ENCODE measurements at places on chromosomes 1 and 21.

GRCh38 chr1:203340112-203340790, 10.7 kb downstream of the FMOD start:
- DNase-seq = no peak

- no peak for DNase-seq
These were observed 11.5 kb downstream of the TEX46 start for GRCh38 chr1:23004112-23004511.

GRCh38 chr1:116485976-116486375, 84.8 kb downstream of the CD58 start:
- DNase-seq = no peak

GRCh38 chr1:36093929-36094328, 5.2 kb downstream of the ADPRS start:
- no peak for DNase-seq

DNA sequence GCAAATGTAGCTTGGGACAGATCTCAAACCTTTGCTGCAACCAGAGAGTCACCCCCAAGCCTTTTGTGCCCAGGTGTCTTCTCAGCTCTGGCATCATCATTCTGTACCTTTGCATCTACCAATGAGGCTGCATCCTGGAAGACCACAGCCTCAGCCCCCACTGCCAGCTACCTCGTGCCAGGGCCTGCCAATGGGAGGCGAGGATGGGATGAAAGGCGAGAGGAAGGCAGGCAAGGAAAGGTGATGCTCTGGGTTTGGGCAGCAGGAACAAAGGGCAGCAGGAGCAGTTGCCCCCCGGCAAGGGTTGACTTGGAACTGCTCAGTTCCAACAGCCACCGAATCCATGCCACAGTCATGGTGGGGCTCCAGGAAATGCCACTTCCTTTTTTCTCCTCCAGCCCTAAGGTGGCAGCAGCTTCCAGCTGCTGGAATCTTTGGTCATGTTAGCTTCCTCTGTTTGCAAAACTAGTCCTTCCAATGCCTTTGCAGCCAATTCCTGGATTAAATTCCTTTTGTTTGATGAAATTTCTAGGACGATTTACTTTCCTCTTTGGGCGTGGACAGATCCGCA, 651.6 kb downstream of the NPHP4 start:
- DNase-seq = no peak

GRCh38 chr1:200971955-200972711, 51.4 kb downstream of the KIF21B start:
- no peak for DNase-seq

DNA sequence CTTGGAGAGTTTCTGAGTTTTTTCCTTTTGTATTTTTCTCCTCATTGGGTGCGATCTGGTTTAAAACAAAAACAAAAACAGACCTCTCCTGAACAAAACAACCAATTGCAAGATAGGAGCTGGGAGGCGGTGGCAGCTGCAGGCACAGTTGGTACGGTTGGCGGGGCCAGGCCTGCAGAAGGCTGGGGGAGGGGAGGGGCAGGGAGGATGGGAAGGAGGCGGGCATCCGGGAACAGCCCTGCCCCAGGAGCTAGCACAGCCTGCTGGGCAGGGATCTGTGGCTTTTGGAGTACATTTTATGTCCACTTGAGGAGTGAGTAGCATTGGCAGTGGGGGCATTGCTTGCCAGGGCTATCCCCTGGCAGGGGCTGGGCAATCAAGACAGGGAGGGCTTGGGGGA, 5.2 kb downstream of the CAPN9 start:
- no peak for DNase-seq

DNA sequence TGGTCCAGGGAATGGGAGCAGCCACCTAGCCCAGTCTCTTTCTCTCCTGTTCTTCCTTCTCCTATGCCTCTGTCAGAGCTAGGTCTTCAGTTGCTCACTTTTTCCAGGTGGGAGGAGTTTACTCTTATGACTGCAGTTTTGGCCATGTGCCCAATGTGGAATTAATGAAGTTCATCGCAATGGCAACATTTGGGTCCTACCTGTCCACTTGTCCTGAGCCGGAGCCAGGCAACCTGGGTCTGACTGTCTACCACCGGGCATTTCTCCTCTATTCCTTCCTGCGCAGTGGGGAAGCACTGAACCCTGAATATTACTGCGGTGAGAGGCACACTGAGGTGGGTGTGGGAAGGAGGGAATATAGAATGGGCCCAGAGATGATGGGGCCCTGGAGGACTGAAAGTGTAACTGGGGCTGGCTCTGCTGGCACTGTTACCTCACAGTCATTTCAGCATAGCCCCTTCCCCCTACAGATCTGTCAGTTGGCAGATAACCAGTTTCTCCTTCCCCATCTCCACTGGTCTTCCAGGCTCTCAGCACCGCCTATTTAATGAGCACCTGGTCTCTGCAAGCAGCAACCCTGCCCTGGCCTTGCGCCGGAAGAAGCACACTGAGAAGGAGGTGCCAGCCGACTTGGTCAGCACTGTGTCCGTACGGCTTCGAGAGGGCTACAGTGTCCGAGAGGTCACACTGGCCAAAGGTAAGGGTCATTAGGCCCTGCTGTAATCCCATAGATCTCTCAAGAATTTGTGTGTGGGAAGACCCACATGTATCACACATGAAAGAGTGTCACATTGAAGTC, 30.1 kb downstream of the SZT2 start:
- DNase-seq = no peak

DNA sequence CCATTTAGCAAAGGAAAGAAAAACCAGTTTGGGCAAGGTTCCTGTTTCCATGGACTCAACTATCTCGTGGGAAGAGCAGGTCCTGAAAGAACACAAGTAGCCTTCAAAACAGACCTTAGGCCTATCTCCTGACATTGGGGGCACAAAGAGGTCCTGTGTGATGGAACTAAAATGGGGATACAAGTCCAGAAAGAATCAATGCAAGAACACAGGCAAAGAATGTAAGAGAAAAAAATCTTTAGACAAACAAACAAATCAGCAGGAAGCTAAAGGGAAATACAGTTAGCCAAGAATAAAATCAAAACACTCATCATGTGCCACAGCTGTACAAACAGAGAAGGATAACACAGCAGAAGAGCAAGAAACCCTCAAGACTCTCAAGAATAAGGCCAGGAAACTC, 28.2 kb downstream of the SLC30A10 start:
- no peak for DNase-seq

DNA sequence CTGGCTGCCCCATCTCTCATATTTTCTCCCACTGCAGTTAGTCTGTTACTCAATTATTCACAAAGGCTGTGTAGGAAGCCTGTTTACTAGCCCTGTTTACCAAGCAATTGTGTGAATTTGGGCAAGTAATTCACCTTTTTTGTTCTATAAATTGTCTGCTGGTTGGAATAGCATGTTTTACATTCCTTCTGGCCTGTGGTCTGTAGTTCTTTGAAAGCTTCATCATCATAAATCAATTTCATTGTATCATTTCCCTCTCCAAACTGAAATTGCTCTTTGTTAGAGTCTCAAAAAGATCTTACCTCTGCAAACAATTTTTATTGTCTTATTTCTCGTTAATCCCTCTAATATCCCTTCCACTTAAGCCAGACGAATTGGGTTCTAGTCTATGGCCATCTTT, 1059.5 kb upstream of the ADGRL4 start:
- DNase-seq = no peak

- no peak for DNase-seq
These were observed 108.1 kb downstream of the ATG4C start for GRCh38 chr1:62891956-62892562.

GRCh38 chr1:229753764-229754551, 127.9 kb downstream of the URB2 start:
- no peak for DNase-seq

DNA sequence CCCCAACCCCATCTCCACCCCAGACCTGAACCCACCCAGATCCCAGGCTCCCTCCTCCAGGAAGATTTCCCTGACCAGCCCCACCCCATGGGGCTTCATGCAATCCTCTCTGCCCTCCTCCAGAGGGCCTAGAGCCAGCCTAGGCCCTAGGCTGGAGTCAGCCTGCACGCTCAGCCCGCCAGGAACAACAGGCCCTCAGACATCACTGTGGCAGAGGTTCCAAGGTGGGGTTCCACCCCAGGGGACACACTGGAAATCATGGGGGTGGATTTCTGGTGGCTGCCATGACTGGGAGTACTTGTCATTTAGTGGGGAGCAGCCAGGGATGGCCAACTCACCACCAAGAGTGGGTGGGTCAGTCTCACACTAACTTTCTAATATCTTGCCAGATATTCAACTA, 122.0 kb downstream of the GLIS1 start:
- DNase-seq = no peak

DNA sequence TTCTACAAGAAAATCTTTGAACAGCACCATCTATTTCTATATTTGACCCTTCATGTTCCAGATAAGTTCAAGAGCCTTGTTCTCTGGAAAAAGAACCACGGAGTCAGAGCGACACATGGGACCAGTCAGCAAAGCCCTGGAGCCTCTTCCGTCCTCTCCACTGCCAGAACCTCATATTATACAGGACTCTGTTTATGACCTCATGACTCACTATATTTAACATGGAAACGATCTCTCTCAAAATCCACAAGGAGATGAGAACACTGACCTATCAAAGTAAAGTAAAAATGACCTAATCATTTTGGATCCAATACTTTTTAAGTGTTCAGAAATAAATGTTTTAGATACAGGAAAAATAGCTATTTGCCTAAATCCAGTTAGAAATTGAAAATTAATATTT, 124.6 kb upstream of the KRTAP19-8 start:
- DNase-seq = no peak

DNA sequence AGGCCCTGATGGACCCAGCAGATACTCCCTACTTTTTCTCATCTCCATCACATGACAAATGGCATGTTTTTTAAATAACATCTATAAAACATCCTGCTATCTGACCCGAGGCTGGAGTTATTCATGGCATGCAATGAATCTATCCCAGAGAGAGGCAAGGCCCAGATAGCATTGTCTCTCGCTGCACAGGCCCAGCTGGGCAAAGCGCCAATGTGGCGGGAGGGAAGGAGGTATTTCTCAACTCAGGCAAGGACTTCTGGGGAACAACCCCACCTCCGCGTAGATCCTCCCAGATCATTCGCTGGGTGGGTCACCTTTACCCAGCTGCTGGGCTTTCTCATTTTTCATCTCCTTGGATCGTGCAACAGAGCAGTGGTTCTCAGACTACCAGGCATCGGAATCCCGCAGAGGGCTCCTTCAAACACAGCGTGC, 59.8 kb downstream of the ERG start:
- peak; percentile 12 for DNase-seq

GRCh38 chr1:25829046-25829445, 9.3 kb downstream of the MTFR1L start:
- no peak for DNase-seq

GRCh38 chr1:86596741-86597290, 49.9 kb downstream of the CLCA4 start:
- no peak for DNase-seq

GRCh38 chr1:208393416-208393815, 149.2 kb upstream of the PLXNA2 start:
- no peak for DNase-seq

- DNase-seq = no peak
These were observed 37.6 kb downstream of the MCOLN2 start for GRCh38 chr1:84959294-84959693.

- no peak for DNase-seq
These were observed 1.8 kb upstream of the ELAPOR1 start for GRCh38 chr1:109112056-109112651.

GRCh38 chr1:2448098-2448445, 28.0 kb upstream of the PLCH2 start:
- no peak for DNase-seq

- DNase-seq = no peak
These were observed 63.7 kb downstream of the CENPF start for GRCh38 chr1:214666674-214667073.

GRCh38 chr1:61125263-61125662, 42.9 kb downstream of the NFIA start:
- DNase-seq = no peak

DNA sequence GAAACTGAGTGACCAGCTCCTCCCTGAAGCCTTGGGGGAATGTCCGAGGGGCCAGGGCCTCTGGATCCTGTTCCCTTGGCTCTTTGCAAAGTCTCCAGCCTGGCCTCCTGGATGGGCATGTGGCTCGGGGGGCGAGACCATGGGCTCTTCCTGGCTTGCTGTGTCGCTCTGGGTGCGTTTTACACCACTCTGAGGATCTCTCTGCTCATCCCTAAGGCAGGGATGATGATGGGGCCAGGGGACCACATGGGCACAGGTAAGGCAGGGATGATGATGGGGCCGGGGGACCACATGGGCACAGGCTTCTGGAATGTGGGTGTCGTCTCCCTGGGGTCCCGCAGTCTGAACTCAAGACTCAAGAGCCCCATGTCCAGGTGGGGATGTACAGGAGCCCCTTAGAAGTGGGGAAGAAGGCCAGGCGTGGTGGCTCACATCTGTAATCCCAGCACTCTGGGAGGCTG, 17.7 kb downstream of the TP73 start:
- no peak for DNase-seq

DNA sequence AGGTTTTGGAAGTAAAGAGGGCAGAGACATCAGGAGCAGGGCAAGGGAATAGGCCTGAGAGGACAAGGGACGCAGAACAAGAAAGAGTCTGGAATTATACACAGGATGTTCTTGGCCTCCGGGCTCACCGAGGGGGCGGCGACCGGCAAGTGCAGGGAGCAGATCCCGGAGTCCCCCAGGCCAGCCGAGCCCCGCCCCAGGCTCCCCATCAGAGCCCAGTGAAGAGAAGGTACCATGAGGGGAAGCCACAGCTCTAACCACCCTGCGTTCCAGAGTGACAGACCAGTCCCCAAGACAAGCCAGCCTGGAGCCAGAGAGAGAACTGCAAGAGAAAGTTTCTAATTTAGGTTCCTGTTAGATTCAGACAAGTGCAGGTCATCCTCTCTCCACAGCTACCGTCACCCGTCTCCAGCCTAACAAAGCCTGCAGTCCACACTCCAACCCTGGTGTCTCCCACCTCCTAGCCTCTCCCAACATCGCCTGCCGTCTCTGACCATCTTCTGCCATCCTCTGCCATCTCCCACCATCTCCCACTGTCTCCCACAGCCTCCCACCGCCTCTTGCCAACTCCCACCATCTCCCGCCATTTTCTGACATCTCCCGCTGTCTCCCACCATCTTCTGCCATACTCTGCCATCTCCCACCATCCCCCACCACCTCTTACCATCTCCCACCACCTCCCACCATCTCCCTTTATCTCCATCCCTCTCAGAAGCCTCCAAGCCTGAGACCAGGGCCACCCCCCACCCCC, 42.5 kb downstream of the CAPN2 start:
- no peak for DNase-seq

Measured in GM04503 (cell line).